ENCODE measurements at places on chromosomes 13 and 19. TPM values are rescaled to one million over a fixed set of nuclear protein-coding genes. Genes with fewer than 3 reads are reported as not detected.

DNA sequence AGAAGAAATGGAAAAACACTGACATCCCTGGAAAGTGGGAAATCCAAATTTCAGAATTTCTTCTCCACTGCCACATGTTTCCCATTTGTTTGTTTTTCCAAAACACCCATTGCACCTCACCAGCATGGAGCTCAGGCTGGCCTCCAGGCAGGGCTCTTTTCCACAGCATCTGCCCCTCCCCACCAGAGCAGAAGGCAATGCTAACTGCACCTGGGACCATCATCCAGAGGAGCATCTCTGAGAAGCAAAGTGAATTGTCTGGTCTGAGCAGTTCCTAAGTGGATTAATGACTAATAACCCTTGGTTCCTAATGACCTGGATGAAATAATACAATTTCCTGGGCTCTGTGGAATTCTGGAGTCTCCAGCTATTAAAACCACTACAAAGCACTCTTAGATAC is 8.8 kb upstream of the CYSLTR2 start:
- H3K4me1 ChIP-seq: peaks cover 4% of the 10 kb centered on the region
- DNase-seq: no peak
- H3K27ac ChIP-seq: no peak overlapping the region
- peaks cover 9% of the 10 kb centered on the region for H3K27me3 ChIP-seq
- no peaks in the 10 kb centered on the region for H3K36me3 ChIP-seq

GRCh38 chr19:12777217-12778016 is 2.1 kb upstream of the HOOK2 start:
- peak overlapping the region; percentile 96 for H3K4me3 ChIP-seq
- H3K36me3 ChIP-seq: no peaks in the 10 kb centered on the region

The CLDN10 gene
- total RNA-seq: not detected

- no peak overlapping the region for H3K27ac ChIP-seq
- DNase-seq: no peak
- no peak overlapping the region for H3K4me3 ChIP-seq
- H3K27me3 ChIP-seq: no peaks in the 10 kb centered on the region
These were observed 3.9 kb upstream of the B9D2 start for GRCh38 chr19:41367848-41368301.

DNA sequence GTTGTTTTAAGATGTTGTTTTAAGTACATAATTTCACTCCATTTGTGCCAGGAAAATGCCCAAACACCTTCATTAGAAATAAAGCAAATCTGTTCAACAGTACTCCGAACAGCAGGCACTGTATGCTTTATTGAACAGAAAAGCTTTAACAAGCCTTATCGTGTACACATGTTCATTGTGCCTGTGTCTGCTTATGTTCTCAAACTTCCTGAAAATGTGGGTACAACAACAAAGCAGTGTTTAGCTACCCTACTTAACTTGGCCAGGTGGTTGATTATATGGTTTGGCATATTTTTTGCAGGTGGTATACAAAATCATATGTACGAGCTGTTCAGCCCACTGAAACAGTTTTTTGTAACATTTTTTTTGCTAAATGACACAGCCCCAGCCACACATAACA is 718.0 kb downstream of the DACH1 start:
- DNase-seq: no peak
- H3K27ac ChIP-seq: no peak overlapping the region
- no peak overlapping the region for H3K4me3 ChIP-seq
- H3K36me3 ChIP-seq: no peaks in the 10 kb centered on the region
- H3K27me3 ChIP-seq: no peaks in the 10 kb centered on the region
- H3K4me1 ChIP-seq: no peaks in the 10 kb centered on the region

DNA sequence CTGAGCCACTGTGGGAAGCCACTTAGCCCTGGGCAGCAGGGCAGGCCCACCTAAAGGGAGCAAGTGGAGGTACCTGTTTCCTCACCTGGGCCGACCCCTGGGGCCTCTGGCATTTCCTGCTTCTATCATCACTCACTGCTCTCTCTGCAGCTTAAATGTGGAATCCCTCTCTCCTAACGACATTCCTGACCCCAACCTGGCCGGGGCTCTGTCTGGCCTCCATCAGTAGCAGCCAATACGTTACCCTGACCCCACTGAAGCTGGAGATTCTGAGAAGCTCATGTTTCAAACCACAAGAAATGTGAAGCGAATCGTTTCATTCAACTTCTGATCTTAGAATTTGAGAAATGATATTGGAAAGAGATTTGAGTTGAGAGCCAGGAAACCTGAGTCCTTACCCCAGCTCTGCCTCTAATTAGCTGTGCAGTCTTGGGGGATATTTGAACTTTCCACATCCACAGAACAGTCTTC is 39.9 kb downstream of the DOCK9 start:
- H3K36me3 ChIP-seq: peaks cover 26% of the 10 kb centered on the region
- DNase-seq: no peak
- H3K4me1 ChIP-seq: no peaks in the 10 kb centered on the region
- H3K4me3 ChIP-seq: no peak overlapping the region
- H3K27ac ChIP-seq: no peak overlapping the region

The TMIGD2 gene
- 13.3 TPM for total RNA-seq

The ZNF418 gene
- total RNA-seq: 1.5 TPM

DNA sequence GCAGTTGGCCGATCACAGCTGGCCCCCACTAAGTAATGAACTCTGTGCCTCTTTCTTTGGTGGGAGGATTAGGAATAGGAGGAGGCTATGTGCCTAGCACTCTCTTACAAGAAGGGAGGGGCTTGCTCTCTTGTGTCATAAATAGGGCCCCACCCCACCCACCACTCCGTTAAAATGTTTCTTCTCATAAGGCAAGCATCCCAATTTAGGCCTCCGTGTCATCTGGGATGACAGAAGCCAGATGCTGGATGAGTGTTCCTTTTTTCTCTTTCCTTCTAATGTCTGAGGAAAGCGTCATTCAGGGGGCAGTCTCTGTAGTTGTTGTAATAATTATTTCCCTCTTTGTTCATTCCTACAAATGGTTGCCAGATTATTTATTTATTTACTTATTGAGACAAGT is at the start of gene LIPE:
TSS of gene LIPE (minus strand) at position 76 of the 400 bp plus-strand sequence. CDS start 239 bp downstream, outside the sequence.
- DNase-seq: no peak
- no peaks in the 10 kb centered on the region for H3K27me3 ChIP-seq
- peaks cover 11% of the 10 kb centered on the region for H3K4me1 ChIP-seq
- H3K27ac ChIP-seq: no peak within 1 kb of the TSS
- no peaks in the 10 kb centered on the region for H3K36me3 ChIP-seq

- DNase-seq: no peak
- H3K4me3 ChIP-seq: no peak overlapping the region
- peaks cover 6% of the 10 kb centered on the region for H3K4me1 ChIP-seq
- H3K36me3 ChIP-seq: peaks cover 3% of the 10 kb centered on the region
These were observed 88.6 kb downstream of the DPF1 start for GRCh38 chr19:38135150-38135998.

GRCh38 chr13:100333141-100333540 is 244.2 kb downstream of the PCCA start:
- no peak for DNase-seq
- H3K27me3 ChIP-seq: no peaks in the 10 kb centered on the region
- peaks cover 5% of the 10 kb centered on the region for H3K4me1 ChIP-seq
- no peak overlapping the region for H3K27ac ChIP-seq

GRCh38 chr19:47280183-47280797 is 5.6 kb downstream of the INAFM1 start:
- no peaks in the 10 kb centered on the region for H3K27me3 ChIP-seq
- H3K4me3 ChIP-seq: no peak overlapping the region
- peaks cover 15% of the 10 kb centered on the region for H3K36me3 ChIP-seq
- H3K4me1 ChIP-seq: peaks cover 17% of the 10 kb centered on the region
- no peak overlapping the region for H3K27ac ChIP-seq
- DNase-seq: peak; percentile 90

DNA sequence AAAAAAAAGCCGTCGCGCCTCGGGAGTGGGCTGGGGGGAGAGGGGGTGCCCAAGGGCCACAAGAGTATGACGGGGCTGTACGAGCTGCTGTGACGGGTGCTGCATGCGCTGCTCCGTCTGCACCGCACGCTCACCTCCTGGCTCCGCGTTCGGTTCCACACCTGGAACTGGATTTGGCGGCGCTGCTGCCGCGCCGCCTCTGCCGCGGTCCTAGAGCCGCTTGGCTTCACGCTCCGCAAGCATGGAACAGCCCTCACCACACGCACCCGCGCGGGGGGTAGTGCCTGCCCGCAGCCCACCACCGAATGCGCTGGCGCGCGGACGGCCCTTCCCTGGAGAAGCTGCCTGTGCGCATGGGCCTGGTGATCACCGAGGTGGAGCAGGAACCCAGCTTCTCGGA is 18.8 kb downstream of the C1QTNF9 start:
- H3K27ac ChIP-seq: no peak overlapping the region
- H3K27me3 ChIP-seq: peaks cover 51% of the 10 kb centered on the region
- no peaks in the 10 kb centered on the region for H3K4me1 ChIP-seq
- DNase-seq: no peak
